ENCODE measurements at places on chromosomes 1 and 21.

GRCh38 chr1:159089184-159089791 is 12.7 kb upstream of the AIM2 start:
- DNase-seq: no peak

DNA sequence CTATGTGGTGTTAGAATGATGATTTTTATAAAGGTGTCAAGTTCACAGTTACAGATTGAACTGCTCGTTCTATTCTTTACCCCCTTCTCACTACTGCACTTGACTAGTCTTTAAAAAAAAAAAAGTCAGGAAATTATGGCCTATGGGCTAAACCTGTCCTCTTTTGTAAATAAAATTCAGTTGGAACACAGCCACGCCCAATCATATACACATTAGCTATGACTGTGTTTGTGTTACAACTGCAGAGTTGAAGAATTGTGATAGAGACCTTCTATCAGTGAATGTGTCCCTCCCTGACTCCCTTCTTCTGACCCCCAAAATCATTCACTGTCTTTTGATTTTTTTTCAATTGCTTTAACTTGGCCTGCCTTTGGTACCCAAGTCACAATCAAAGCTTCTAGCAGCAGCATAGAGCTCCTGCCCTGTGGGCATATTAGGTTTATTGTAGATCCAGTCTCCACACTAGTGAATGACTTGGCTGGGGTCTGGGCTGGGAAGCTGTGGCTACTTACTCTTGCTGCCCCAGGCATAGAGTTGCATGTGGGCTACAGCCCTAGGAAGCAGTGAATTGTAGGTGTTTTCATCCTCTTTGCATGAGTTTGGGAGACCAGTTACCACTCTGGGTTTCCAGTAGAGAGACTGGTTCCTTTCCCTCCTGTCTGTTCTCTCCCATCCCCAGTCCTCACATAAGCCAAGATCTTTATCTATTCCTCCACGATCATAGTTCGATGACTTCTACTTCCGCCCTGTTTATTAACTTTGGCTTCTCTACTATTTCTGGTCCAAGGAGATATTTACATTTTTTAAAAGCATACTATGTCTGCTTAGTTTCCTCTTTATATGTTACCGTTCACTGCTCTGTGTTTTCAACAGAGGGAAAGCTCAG is 249.9 kb downstream of the FMN2 start:
- DNase-seq: no peak

- DNase-seq: no peak
Measured at GRCh38 chr1:227214207-227214606, 104.1 kb downstream of the CDC42BPA start.

DNA sequence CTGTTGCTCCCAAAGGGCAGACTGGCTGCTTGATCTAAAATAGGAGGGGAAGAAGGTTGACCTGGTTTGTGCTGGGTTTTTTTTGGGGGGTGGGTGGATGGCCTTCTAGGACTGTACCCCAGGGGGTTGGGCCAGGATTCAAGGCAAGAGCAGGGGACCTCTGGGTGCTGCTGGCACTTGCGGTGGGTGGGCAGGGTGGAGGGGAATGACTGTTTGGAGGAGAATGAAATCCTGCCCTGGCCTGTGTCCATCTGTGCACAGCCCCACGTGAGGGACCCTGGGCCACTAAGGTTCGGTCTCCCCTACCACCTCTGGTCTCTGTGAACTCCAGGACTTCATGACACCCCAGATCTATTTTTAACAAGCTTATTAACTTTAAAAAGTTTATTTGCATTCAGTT is 414.2 kb downstream of the PTPRU start:
- DNase-seq: no peak

- peak; percentile 84 for DNase-seq
Measured at GRCh38 chr1:77281491-77282186, at the start of gene AK5. TSS of gene AK5 (plus strand) at chr1:77282019. CDS start at chr1:77282314, 295 bp downstream.

GRCh38 chr1:216587715-216588114 is 135.5 kb downstream of the ESRRG start:
- no peak for DNase-seq

DNA sequence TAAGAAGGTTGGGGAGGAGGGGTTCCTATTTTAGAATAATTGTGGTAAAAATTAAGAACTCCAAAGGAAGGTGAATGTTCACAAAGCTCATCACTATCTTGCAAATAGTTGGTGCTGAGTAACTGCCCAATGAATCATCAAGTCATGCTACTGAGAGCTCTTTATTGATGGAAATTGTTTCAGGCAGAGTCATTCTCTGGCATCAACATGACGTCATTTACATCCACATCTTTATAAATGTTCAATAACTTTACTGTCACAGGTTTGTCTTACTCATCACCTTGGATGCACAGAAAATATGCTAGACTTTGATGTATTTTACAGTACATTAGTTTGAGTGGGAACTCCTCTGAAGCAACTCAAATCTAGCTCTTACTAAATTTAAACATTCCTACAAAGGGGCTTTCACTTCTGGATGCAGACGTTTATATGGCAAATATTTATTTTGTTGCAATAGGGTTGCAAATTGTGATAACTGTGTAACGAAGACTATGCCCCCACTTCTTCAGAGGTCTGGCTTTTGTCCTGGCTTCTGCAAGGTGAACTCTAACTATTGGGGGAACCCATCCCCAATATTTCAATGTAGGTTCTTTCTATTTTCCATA is 273.7 kb upstream of the AJAP1 start:
- DNase-seq: peak; percentile 1

- peak; percentile 96 for DNase-seq
Measured at GRCh38 chr1:150567717-150568593, 11.5 kb downstream of the MCL1 start.

GRCh38 chr1:31381394-31382294 is 8.8 kb upstream of the FABP3 start:
- DNase-seq: peak; percentile 90

DNA sequence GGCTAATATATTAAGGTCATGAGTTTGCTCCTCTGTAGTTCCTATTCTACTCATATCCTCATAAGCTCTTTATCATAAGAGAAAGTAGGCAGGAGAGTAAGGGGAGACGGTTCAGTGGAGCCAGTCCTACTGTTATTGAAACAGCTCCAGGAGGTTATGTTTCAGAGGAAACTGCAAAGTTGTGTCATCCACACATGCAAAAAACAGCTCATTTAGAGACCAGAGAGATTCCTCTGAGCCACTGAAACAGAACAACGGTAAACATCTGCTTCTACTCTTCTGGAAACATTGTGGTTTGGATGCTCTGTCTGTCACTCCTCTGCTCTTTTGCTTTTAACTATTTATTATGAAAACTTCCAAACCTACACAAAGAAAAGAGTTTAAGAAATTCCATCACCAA is 66.3 kb upstream of the PPP2R5A start:
- DNase-seq: peak; percentile 74

DNA sequence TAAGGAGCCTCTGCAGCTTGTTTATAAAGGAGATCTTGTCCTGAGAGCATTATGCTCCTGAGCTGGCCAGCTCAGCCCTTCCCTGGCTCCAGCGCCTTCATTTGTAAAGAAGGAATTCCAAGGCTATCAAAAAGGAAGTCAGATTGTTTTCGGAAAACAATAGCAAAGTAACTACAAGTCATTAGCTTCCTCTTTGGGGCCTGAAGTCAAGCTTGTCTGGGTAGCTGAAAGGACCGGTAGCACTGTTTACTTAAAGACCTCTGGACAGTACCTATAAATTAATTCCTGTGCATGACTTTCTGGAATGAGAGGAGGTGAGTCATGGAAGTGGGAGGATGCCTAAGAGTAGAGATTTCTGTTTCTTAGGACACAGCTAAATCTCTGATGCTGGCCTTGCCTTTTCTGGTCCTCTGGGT is 20.7 kb upstream of the GJA5 start:
- peak; percentile 8 for DNase-seq

DNA sequence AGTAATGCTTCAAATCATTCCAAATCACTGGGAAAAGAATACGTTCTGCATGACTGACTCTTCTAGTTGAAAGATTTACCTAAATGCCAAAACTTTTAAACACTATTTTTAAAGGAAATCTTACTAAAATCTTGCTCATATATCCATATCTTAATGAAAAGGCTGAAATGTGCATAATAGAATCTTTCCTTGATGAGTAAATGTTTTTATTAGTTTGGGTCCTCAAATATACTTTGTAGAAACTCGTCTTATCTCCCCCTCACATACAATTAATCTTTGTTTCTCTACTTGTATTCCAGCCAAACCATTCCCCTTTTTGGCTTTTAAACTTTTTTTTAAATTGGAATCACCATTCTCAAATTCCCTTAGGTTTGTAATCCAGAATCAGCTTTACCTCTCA is 110.2 kb downstream of the NTNG1 start:
- no peak for DNase-seq

GRCh38 chr21:45388011-45388521 is 16.9 kb upstream of the COL18A1 start:
- DNase-seq: no peak

GRCh38 chr1:100348549-100349144 is 3.7 kb upstream of the CDC14A start:
- DNase-seq: no peak
